ENCODE measurements at places on chromosomes 7 and 10.
A peak's percentile ranks its signal among the peaks of the same experiment; 100 is the strongest.

GRCh38 chr10:20157314-20157713, 341.1 kb downstream of the PLXDC2 start:
- DNase-seq, result no peak

- DNase-seq, result no peak
Observed at GRCh38 chr10:7378602-7379403, 32.0 kb downstream of the SFMBT2 start.

- no peak for DNase-seq
Observed at GRCh38 chr7:150340024-150340749, 1.2 kb downstream of the RARRES2 start.

- DNase-seq, result no peak
Observed at GRCh38 chr10:51832652-51833383, 133.4 kb upstream of the CSTF2T start.

- no peak for DNase-seq
Observed at GRCh38 chr10:123038782-123039631, 30.2 kb downstream of the ACADSB start.

- DNase-seq, result peak; percentile 25
Observed at GRCh38 chr10:58457761-58458616, 54.7 kb upstream of the BICC1 start.

GRCh38 chr10:132158823-132159222, 27.9 kb upstream of the DPYSL4 start:
- DNase-seq, result no peak

DNA sequence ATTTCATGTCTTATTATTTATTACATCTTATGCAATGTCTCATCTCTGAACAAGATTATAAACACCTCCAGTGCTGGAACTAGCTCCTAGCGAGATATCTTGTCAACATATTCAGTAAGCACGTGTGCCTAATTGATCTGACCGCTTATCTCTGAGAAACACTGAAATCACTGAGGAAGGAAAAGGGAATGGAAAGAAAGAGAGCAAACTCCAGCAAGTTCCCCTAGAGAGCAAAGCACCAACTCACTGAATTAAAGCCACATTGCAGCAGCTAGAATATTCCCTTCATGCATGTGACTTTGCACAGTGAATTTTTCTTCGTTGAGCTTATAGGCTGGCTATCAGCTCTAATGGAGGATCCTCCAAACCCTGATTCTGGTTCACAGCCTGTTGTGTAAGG, 177.1 kb upstream of the FRMD4A start:
- DNase-seq, result no peak

- DNase-seq, result no peak
Observed at GRCh38 chr10:6748029-6748428, 168.0 kb upstream of the PRKCQ start.

DNA sequence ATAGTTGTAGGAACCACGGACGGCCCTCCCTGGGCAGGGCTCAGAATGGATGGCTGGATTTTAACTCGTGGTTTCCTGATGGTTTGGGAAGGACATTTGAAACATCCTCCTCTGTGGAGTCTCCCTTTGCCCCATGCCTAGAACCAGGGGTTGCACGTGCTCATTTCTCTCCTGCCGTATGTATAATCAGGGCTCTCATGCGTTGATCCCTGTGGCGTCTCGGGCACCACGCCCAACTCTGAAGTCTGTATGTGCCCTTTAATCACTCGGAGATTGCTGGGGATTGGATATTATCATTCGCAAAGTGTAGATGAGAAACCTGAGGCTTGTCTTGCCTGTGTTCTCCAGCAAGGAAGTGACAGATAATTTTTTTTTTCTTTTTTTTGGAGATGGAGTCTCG, 257.1 kb downstream of the CAMK1D start:
- no peak for DNase-seq

DNA sequence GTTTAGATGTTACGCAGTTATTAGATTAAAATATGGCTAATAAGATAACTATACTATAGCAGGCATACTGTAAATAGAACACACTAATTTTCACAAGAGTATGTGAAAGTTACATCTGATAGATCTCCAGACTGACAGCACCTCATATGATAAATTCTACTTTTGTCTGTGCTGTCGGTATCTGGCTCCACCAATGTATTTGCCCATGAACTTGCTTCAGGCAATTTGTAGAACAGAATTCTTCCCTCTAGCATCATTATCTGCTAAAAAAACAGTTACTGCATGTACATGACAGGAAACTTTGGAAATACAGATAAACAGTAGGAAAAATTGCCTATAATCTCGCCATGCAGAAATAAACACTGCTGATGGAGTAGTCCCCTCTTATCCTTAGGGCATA, 137.7 kb downstream of the WNT2 start:
- DNase-seq, result no peak

DNA sequence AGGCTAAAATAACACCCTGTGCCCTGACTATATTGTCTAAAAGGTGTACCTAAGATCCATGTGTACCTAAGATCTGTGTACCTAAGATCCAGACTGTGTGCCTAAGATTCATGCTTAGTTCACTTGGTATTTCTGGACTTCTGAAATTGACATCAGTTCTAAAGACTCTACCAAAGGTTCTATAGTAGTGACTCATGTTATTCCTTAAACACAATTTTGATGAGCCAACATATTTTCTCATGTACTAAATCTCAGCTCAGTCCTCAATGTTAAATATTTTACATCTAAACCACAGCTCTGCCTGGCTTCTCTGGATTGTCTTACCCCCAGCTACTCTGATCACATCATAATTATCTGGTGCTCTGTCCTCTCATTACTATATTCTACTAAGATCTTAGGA, 802.3 kb upstream of the SORCS1 start:
- no peak for DNase-seq

GRCh38 chr7:91565499-91566401, 301.5 kb downstream of the FZD1 start:
- no peak for DNase-seq

GRCh38 chr10:109306698-109307097, 616.6 kb downstream of the XPNPEP1 start:
- no peak for DNase-seq

- no peak for DNase-seq
Observed at GRCh38 chr10:93462371-93462770, 19.8 kb downstream of the MYOF start.

DNA sequence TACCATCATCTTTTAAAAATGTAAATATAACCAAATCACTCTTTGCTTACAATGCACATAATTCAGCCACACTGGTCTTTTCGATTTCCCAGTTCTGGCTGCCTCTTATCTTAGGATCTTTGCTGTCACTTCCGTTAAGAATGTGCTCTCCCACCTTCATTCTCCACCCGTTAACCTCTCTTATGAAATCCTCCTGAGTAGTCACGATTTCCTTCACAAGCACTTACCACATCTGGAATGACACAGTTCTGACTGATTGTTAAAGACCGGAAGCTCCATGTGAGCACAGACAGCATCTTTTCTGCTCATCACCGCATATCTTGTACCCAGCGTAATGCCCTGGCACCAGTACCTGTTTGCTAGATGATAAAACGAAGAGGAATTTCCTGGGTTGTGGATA, 84.3 kb downstream of the CUL2 start:
- DNase-seq, result no peak

GRCh38 chr7:24697416-24697815, 59.8 kb downstream of the GSDME start:
- no peak for DNase-seq
